ENCODE measurements at places on chromosomes 16 and 17. TPM values are rescaled to one million over a fixed set of nuclear protein-coding genes. Genes with fewer than 3 reads are reported as not detected.

Gene SLC52A1
- total RNA-seq = not detected

Gene FBXO39
- total RNA-seq = not detected

Gene AXIN2
- 1.6 TPM for total RNA-seq

Gene IL34
- total RNA-seq = 0.22 TPM

Gene UTS2R
- total RNA-seq = not detected

Gene TK1
- total RNA-seq = 144 TPM

Gene MYBBP1A
- total RNA-seq = 176 TPM

Gene SAT2
- 15.5 TPM for total RNA-seq

Gene TBC1D26
- 0.45 TPM for total RNA-seq

Gene KSR1
- total RNA-seq = 62.5 TPM

Gene KLHL10
- 0.30 TPM for total RNA-seq

Gene PSMD3
- total RNA-seq = 177 TPM

- no peaks in the 10 kb centered on the region for H3K4me1 ChIP-seq
- peaks cover 5% of the 10 kb centered on the region for H3K27me3 ChIP-seq
- DNase-seq = no peak
Measured at GRCh38 chr17:20026960-20027359, 17.8 kb downstream of the SPECC1 start.

DNA sequence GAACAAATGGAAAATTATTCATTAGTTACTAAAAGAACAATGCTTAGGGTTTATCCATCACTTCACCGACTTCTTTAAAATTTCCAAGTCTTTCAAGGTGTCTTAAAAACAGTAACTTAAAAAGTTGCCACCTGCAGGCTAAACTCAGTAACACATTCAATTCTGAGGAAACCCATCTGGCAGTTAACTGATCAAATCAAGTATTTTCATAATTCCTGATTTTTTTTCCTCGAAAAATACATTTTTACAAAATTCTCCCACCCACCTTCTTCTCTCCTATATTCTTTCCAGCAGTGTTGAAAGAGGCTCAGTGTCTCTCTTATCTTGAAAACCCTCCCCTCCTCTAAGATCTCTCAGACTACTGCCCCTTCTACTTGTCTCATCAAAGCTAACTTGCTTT is 29.9 kb downstream of the PARN start:
- no peak overlapping the region for H3K4me3 ChIP-seq
- peaks cover 1% of the 10 kb centered on the region for H3K4me1 ChIP-seq
- peaks cover 36% of the 10 kb centered on the region for H3K36me3 ChIP-seq
- no peak overlapping the region for H3K27ac ChIP-seq
- no peaks in the 10 kb centered on the region for H3K27me3 ChIP-seq

DNA sequence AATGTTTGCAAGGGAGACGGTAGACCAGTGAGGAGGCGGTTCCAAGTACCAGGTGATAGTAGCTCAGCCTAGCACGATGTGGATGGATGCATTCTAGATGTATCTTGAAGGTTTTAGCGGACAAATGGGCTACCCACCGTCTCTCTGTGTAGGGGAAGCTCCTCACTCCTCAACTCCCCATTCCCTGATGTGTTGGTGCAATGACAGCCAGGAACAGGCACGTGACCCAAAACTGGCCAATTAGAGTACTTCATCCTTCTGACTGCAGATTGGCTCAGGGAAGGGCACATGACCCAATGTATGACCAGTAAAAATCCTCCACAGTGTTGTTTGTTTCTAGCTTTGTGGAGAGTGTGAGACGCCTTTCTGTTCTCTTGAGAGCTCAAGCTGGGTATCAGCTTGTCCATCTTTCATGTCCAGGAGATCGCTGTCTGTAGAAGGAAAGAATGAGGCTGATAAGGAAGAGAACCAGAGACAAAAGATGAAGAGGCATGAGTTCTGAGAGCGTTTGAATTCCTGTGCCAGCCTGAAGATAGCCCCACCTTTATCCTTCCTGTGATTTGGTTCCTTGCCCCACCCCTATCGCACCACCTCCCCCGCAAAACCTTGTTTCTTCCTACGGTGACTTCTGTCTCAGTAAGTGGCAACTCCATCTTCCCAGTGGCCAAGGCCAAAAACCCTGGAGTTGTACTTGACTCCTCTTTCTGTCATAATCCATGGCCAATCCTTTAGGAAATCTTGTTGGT is 2.3 kb upstream of the BORCS6 start:
- peak; percentile 59 for DNase-seq
- H3K4me1 ChIP-seq = peaks cover 14% of the 10 kb centered on the region
- H3K4me3 ChIP-seq = no peak overlapping the region
- no peaks in the 10 kb centered on the region for H3K36me3 ChIP-seq

GRCh38 chr17:57580055-57580739 is 164.9 kb downstream of the CCDC182 start:
- H3K4me3 ChIP-seq = no peak overlapping the region
- DNase-seq = no peak
- H3K36me3 ChIP-seq = peaks cover 2% of the 10 kb centered on the region
- H3K4me1 ChIP-seq = peaks cover 15% of the 10 kb centered on the region

DNA sequence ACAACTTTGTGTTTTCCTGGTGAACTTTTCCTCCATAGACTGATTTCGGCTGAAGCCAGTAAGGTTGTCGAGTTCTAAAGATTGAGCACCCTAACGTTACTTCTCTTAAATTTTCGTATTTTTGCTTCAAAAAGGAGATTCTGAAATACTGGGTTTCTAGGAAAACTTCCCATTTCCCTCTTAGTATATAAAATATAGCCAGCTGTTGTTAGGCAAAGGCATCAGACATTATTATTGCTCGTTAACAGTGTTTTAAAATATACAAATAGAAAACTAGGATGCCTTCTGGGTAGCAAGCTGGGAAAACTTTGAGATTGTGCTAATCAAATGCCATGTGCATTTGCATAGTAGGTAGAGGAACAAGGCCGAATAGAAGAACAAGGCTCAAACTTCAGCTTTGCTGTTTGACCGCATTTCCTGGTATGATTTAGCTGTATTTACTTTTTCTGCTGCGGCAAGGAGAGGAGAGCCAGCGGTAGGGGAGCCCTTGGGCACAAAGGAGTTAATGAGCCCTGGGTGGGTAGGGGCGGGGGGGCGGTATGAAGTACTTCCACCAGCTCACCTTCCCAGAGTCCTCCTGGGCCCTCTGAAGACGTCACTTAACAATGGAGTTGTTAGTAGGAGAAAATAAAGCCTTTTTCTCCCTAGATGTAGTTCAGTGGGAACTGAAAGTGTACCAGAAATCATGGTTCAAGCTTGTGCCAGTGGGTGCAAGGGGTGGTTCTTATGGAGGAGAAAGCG is 151.9 kb downstream of the MSI2 start:
- peaks cover 8% of the 10 kb centered on the region for H3K36me3 ChIP-seq
- DNase-seq = peak; percentile 22
- H3K27me3 ChIP-seq = no peaks in the 10 kb centered on the region
- no peak overlapping the region for H3K4me3 ChIP-seq

DNA sequence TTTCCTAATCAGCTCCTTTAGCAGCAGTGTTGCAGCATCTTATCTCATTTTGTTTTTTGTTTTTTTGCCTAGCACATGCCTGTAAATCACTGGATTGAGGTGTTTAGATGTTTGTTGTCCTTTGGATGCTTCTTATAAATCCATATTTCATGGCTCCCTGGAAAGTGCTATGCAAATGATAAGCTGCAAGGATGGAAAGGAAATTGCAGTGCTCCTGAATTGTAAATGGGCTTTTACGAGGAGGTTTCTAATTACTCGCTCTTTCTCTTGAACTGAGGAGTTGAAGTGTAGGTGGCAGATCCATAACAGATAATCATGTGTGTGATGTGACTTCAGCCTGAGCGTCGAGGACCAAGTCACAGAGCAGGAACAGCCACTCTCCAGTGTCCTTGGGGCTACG is 45.0 kb downstream of the MAPT start:
- H3K4me3 ChIP-seq = no peak overlapping the region
- no peaks in the 10 kb centered on the region for H3K4me1 ChIP-seq
- no peak overlapping the region for H3K27ac ChIP-seq
- H3K36me3 ChIP-seq = no peaks in the 10 kb centered on the region

DNA sequence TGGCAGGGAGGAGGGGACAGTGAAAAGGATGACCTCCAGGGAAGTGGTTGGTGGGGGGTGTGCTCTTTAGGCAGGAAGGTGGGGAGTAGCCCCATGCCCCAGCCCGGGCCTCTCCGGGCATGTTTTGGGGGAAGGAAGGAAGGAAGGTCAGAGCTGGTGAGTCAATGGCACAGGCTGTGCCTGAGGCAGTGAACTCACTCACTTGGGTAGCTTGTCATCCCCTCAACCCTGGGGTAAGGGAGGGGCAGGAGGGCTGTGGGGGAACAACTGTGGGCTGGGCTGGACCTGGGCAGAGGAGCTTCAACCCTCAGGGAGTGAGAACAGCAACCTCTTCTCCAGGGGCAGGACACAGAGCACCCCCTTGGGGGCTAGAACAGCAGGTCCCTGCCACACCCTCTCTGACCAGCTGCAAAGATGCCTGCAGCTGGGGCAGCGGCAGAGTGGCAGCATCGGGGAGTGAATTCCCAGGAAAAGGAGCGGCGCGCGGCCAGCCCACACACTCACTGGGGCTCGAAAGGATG is 6.3 kb downstream of the CSF3 start:
- H3K27ac ChIP-seq = no peak overlapping the region
- no peak for DNase-seq
- peaks cover 9% of the 10 kb centered on the region for H3K4me1 ChIP-seq
- H3K36me3 ChIP-seq = peaks cover 23% of the 10 kb centered on the region
- H3K4me3 ChIP-seq = no peak overlapping the region

DNA sequence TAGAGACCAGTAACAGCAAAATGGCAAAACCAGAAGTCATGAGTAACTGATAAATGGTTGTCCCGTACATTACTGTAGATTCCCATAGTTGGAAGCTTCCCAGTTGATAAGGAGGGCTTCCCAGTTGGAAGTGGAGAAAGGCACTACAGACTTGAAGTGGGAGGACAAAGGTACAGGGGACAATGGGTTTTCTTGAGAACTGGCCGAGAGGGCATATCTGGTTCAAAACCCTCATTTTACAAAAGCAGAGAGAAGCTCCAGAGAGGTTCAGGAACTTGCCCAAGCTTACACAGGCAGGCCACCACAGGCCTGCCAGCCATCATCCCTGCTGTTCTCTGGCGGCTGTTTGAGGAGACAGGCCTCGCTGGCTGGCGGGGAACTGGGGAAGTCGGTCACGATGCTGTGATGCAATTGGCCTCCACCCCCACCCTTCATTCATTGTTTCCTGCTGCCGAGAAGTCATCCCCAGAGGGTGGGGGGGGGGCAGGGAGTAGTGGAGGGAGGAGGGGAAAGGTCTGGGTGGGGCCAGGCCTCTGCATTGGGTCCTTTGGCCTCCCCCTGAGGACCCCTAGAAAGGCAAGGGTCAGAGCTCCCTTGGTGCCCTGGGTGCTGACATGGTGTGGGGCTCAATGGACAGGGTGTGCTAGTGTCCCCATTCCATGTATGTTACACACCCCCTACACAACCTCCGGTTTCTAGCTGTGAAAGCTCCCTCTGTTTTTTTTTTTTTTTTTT is 3.0 kb downstream of the UBALD2 start:
- H3K4me1 ChIP-seq = peaks cover 48% of the 10 kb centered on the region
- peak; percentile 82 for DNase-seq
- H3K27ac ChIP-seq = peak overlapping the region; percentile 100
- H3K4me3 ChIP-seq = peak overlapping the region; percentile 95
- H3K36me3 ChIP-seq = peaks cover 52% of the 10 kb centered on the region
- peaks cover 5% of the 10 kb centered on the region for H3K27me3 ChIP-seq

DNA sequence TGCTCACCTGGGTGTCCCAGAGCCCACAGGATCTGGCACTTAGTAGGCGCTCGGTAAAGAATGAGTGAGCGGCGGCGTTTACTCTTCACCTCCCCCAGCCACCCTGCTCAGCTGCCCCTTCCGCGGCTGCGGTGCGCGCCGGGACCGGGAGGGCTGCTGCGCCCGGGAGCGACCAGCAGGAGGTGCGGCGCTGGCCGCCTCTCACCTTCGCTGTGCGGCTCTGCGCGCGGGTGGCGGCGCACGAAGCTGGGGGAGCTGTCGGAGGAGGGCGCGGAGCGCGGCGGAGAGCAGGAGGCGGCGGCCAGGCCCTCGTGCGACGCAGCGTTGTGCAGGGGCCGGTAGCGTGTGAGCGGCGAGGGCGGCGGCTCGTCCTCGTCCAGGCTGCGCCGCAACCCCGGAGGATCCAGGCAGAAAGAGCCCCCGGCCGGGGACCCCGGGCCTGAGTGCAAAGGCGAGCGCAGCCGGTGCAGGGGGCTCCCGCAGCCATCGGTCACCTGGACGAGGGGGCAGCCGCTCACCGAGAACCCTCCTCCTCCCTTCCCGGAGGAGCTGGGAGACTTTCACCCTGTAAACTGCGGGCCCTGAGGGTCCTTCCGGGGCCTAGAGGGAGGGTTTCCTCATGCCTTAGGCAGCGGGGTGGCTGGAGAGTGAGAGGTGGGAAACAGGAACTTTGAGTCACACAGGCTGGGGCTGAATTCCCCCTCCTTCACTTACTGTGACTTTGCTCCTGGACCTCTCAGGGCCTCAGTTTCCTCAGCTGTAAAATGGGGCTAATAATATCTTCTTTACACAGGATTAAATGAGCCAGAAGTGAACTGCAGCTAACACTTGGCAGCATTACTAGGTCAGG is 12.5 kb downstream of the SAMD14 start:
- peak overlapping the region; percentile 44 for H3K4me3 ChIP-seq
- H3K4me1 ChIP-seq = peaks cover 10% of the 10 kb centered on the region
- peaks cover 54% of the 10 kb centered on the region for H3K27me3 ChIP-seq
- H3K36me3 ChIP-seq = no peaks in the 10 kb centered on the region
- peak; percentile 81 for DNase-seq
